ENCODE measurements at places on chromosomes 3 and 15.

DNA sequence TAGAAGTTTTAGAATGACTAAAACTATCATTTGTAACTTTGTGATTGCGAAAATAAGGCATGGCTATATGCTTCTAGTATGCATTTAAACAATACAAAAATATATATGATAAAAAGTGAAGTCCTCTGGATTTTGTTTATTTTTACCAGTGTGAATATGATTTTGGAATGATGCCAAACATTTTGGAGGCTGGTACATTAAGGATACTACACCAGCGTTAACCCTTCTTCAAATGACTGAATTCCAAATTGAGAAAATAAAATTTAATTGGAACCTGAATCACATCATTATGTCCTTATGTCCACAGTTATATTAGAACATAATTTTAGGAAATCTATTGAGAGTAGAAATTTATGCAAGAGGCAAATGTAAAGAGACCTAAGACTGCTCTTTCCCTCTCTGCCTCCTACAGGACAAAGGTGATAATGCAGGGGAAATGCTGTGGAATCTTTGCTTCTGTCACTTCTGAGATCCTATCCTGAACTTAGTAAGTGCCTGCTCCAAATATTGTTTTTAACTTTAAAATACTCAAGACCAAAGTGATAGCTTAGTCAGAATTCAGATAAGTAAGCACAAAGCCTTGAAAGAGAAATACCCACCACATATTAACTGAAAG, 121.1 kb upstream of the NANOGP8 start:
- DNase-seq = peak; percentile 49

DNA sequence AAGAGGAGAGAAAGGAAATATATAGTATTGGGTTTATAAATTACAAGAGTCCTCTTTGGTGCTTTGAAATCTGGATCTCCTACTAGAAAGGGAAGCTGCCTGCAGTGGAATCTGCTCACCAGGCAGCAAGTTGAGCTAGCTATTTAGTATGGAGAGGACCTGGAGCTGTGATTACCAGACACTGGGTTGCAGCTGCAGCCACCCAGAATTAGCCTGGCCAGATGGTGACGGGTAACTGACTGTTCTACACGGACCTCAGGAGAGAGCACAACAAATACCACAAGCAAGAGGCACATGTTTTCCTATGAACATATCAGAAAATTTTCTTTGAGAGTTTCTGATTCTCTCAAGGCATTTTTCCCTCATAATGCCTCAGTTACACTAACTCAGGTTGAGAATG, 46.5 kb downstream of the SYNPR start:
- no peak for DNase-seq

GRCh38 chr3:13085081-13085845, 12.0 kb upstream of the IQSEC1 start:
- peak; percentile 28 for DNase-seq

DNA sequence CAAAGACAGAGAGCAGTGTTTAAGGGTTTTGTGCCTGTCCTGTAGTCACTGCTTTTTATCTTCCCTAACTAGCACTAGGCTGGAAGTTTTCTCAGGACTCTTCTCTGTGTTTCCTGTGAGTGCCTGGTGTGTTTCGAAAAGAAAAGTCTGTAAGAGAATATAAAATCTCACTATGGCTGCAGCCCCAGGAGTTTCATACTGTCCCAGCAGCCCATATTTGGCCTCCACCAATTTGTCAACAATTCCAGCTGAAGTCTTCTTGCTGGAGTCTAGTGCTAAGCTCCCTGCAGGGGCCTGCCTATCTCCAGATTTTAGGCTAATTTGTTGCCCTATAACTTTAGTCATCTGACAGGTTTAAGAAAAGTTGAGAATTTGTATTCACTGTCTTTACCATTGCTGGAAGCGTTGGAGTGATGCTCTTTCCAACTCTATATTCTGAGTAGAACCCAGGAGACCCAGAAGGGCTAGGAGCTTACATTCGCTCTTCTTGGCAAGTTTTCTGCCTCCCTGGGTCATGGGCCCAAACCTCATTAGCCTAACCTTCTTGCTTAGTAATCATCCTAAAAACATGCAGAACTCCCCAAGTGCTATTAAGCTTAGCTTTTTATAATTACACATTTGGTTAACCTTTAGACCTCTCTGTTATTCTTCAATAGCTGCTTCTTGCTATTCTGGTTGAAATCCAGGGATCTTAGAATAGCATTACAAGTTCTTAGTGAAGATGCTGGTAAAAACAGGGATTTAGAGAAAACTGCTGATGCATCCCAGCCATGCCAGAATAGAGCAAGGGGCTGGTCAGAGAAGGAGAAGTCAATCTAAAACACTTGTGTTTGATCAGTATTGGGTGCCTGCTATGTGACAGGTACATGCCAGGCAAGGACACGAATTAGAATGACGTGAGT, 283.1 kb downstream of the NEK10 start:
- no peak for DNase-seq
